ENCODE measurements at places on chromosomes 1 and 21.
A peak's percentile ranks its signal among the peaks of the same experiment; 100 is the strongest.

GRCh38 chr21:32844653-32845436 lies 73.3 kb upstream of the PAXBP1 start:
- no peak for DNase-seq

DNA sequence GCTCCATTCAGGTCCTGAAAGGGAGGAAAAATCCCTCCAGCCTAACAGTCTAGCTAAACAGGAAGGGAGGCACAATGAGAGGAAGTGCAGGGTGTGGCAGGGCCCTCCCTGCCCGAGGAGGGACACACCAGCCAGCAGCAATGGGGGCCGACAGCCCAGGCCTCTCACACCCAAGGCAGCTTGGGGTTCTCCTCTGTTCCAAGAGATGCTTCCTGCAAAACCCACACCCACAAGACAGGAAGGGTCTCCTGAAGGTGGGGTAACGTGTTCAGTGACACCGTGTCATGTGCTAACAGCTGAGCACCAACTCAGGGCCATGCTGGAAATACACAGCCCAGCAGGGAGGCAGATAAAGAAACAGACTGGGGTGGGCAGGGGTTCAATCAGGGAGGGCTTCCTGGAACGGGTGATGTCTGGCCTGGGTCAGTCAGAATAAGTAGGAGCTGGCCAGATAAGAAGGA lies 10.2 kb downstream of the ECE1 start:
- DNase-seq, result no peak

GRCh38 chr1:14915356-14916054 lies 238.0 kb upstream of the TMEM51 start:
- peak; percentile 13 for DNase-seq

GRCh38 chr1:169193191-169193850 lies 86.8 kb downstream of the ATP1B1 start:
- DNase-seq, result no peak

DNA sequence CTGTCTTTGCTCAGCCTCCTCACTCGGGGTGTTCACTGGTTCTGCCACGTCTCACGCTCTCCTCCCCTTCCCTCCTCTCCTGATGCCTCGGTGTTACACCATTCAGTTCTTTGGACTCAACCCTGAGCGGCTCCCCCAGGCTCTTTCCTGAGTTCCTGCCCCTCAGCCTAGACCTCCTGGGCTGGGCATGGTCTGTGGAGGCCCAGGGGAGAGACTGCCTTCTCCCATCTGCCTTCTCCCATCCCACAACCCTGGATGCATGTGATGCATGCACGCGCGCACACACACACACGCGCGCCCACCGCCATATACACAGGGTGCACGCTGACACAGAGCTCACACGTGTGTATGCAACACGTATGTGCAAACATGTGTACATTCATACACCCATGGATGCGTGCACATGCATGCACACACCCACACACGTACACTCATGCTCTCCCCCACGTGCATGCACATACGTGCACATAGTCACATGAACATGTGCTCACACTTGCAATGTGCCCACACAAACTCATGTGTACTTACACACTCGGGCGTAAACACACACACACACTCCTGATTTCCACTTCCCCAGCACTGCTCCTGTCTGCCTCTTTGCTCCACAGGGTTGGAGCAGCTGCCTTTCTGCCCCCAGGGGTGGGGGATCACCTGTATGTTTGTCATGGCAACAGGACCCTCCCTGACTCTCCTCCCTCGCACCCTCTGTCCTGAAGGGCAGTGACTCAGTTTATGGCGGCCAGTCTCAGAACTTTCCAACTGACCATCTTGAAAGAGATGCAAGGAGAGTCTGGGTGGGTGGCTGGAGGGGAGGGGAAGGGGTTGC lies 59.0 kb downstream of the HUNK start:
- DNase-seq, result no peak

GRCh38 chr1:101137144-101138126 lies 99.4 kb upstream of the S1PR1 start:
- no peak for DNase-seq

DNA sequence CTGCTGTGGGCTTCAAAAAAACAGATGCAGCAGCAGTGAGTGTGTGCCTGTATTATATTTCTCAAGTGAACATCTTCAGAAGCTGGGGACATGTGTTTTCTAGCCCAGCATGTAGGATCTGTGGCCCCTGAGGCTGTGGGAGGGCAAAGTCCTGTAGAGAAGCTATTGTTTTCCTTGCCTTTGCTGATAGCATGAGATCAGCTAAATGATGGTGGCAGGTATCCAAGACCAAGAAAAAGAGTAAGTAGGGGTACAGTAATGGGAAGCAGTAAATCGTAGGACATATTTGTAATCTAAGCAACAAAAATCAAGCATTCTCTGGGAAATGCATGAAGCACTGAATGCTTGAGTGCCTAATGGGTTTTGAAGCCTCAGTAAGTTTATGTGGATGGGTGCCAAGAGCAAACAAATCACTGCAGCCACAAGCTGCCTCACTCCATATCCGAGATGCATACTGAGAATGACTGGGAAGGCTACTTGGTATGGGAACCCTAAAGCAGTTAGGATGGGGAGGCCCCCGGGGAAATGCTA lies 98.3 kb downstream of the CD58 start:
- DNase-seq, result no peak

DNA sequence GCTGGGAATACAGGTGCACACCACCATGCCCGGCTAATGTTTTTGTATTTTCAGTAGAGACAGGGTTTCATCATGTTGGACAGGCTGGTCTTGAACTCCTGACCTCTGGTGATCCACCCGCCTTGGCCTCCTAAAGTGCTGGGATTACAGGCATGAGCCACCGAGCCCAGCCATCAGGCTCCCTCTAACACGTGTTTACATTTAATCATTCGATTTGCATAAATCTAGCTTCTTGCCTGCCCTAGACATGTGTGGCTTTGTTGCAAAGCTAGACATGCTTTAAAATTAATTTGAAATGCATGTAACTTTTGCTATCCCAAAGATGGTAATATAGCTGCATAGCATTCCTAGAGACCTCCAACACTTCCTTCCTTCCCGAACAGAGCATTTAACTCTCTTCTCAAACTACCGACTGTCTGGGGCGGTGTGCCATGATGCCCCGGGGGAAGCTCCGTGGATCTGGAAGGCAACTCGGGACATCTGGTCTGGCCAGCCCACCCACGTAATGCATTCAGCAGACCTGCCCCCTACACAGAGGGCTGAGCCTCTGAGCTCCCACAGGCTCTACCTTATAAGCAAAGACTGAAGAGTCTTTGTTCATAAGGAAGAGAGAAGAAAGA lies 34.6 kb upstream of the NID1 start:
- no peak for DNase-seq

DNA sequence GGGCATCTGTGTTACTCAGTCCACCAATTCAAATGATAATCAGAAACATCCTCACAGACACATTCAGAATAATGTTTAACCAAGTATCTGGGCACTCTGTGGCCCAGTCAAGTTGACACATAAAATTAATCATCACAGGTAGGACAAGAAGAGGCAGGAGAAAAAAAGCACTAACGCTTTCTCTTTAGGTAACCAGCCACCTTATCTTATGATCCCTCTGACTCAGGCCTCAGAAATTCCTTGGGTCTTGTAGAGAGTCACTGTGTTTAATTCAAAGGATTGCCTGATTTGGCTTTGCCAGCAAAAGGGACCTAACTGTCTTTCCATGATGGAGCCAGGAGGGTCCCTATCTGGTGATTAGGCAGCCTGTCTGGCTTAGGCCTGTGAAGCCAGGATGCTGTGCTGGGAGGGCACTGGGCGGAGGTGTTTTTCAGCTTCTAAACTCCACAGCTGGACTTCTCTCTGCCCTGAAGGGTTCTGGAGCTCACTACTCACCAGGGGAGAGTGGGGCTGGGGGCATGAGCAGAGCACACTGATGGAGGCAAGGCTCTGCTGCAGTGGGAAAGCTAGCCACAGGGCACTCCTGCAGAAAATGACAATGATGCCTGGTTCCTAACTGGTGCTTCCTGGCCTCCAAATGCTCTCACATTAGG lies 36.4 kb upstream of the STUM start:
- DNase-seq, result no peak
